Type B pancreatic cell (in vitro differentiated cells): ENCODE measurements at places on chromosomes 4 and X.

DNA sequence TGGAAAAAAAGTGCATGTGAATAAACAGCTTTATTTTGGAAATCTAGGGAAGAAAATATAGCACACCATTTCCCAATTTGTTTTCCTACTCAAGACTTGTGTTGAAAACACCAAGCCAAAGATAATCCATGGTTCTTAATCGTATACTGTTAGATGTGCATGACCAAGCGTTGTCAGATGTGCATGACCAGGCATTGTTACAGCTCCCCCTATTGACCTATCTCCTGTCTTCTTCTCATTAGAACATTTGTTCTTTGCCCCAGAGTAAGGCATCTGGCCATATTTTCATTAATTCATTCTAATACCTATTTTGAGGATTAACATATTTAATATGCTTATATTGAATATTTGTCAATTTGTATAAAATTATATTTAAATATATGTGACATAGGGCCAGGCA, 14.4 kb upstream of the VCX start:
- H3K4me1 ChIP-seq = no peaks in the 10 kb centered on the region
- no peaks in the 10 kb centered on the region for H3K36me3 ChIP-seq
- H3K4me3 ChIP-seq = no peak overlapping the region
- H3K27me3 ChIP-seq = peaks cover 3% of the 10 kb centered on the region

DNA sequence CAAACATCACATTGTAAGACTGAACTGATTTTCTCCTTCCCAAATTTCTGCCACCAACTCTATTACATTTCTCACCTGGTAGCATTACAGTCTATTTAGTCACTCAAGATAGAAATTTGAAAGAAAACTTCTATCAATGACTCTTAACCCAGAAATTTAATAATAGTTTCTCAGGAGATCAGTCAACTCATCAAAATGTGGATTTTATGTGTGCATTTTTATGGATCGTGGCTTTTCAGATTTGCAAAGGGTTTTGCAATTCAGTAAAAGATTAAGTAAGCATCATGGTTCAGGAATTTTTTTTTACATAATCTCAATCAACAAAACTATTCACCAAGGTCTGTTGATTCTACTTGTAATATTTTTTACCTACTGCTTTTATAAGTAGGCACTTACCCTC, 111.1 kb downstream of the CFAP299 start:
- H3K27me3 ChIP-seq = no peaks in the 10 kb centered on the region
- H3K4me1 ChIP-seq = no peaks in the 10 kb centered on the region
- DNase-seq = no peak

DNA sequence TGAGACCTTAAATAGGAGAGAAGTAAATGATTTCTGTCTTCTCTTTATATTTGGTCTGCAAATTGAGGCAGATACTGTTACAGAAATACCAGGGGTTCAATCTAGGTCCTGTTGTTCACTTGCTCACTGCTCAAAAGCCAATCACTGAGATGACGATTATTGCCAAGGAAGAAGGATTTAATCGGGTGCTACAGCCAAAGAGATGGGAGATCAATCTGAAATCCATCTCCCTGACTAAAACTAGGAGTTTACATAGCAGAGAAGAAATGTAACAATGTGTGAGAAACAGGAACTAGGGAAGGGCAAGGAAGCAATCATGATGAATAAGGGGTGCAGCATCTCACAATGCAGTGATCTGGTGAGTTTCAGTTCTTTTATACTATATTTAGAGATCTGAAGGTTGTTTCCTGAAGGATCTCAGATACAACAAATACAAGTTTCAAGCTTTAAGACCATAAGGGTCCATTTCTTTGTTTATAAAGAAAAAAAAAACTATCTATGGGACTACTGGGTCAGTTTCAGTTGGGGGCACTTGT, 117.9 kb upstream of the FAM9B start:
- no peaks in the 10 kb centered on the region for H3K36me3 ChIP-seq
- no peak for DNase-seq
- no peak overlapping the region for H3K27ac ChIP-seq
- no peak overlapping the region for H3K4me3 ChIP-seq

GRCh38 chr4:16909281-16909680, 10.8 kb upstream of the LDB2 start:
- DNase-seq = no peak
- H3K36me3 ChIP-seq = no peaks in the 10 kb centered on the region
- peaks cover 8% of the 10 kb centered on the region for H3K4me1 ChIP-seq
- H3K27me3 ChIP-seq = peaks cover 18% of the 10 kb centered on the region

GRCh38 chr4:47863486-47863885, 25.6 kb upstream of the CORIN start:
- H3K27ac ChIP-seq = no peak overlapping the region
- H3K27me3 ChIP-seq = no peaks in the 10 kb centered on the region
- no peak overlapping the region for H3K4me3 ChIP-seq
- peaks cover 3% of the 10 kb centered on the region for H3K4me1 ChIP-seq

- peaks cover 27% of the 10 kb centered on the region for H3K36me3 ChIP-seq
- DNase-seq = no peak
- no peaks in the 10 kb centered on the region for H3K27me3 ChIP-seq
- H3K4me3 ChIP-seq = peak overlapping the region; percentile 95
- peak overlapping the region; percentile 93 for H3K27ac ChIP-seq
These were observed 72.8 kb downstream of the PRSS12 start for GRCh38 chr4:118279920-118280432.

- no peak overlapping the region for H3K4me3 ChIP-seq
- no peak for DNase-seq
- H3K36me3 ChIP-seq = peaks cover 4% of the 10 kb centered on the region
- H3K27ac ChIP-seq = no peak overlapping the region
These were observed 33.7 kb upstream of the TXK start for GRCh38 chr4:48167538-48168263.
